Caco-2 (cell line): ENCODE measurements at places on chromosomes 4 and X.

DNA sequence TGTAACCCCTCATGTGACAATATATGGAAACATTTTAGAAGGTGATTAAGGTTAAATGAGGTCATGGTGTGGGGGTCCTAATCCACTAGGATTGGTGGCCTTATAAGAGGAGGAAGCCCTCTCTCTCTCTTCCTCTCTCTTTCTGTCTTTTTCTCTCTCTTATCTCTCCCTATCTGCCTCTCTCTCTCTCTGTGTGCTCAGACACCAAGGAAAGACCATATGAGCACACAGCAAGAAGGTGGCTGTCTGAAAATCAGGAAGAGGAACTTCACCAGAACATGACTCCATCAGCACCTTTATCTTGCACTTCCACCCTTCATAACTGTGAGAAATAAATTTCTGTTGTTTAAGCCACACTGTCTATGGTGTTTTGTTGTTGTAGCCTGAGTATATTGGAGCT is 1472.2 kb downstream of the PCDH7 start:
- no peak overlapping the region for H3K4me3 ChIP-seq
- no peaks in the 10 kb centered on the region for H3K36me3 ChIP-seq
- no peak overlapping the region for H3K27ac ChIP-seq
- no peaks in the 10 kb centered on the region for H3K4me1 ChIP-seq
- no peaks in the 10 kb centered on the region for H3K27me3 ChIP-seq

DNA sequence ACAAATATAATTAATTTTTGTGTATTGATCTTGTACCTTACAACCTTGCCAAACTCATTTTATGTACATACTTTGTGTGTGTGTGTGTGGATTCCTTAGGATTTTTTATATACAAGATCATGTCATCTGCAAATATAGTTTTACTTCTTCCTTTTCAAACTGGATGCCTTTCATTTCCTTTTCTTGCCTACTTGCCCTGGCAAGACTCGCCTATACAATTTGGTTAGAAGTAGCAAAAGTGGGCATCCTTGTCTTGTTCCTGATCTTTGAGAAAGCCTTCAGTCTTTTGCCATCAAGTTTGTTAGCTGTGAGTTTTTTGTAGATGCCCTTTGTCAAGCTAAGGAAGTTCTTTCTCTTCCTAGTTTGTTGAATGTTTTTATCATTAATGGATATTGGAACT is 30.5 kb downstream of the RUFY3 start:
- no peaks in the 10 kb centered on the region for H3K4me1 ChIP-seq
- no peak overlapping the region for H3K4me3 ChIP-seq
- no peaks in the 10 kb centered on the region for H3K36me3 ChIP-seq
- H3K27ac ChIP-seq = no peak overlapping the region
- DNase-seq = no peak
- no peaks in the 10 kb centered on the region for H3K27me3 ChIP-seq

DNA sequence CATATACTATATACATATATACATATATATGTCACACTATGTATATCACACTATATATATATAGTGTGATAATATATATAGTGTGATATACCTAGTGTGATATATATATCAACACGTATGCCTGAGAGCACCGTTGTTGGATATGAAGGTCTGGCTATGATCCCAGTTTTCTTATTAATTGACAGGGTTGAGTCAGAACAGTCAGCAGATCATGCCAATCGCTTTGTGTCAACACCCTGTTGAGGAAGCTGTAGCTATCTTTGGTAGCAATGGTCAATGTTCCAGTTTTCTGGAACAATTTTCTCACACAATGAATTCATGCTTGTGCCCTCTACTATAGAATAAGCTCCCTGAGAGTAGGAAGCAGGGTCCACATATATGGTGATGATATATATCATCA is 496.0 kb upstream of the AGA start:
- no peak overlapping the region for H3K27ac ChIP-seq
- no peak for DNase-seq
- no peaks in the 10 kb centered on the region for H3K27me3 ChIP-seq

DNA sequence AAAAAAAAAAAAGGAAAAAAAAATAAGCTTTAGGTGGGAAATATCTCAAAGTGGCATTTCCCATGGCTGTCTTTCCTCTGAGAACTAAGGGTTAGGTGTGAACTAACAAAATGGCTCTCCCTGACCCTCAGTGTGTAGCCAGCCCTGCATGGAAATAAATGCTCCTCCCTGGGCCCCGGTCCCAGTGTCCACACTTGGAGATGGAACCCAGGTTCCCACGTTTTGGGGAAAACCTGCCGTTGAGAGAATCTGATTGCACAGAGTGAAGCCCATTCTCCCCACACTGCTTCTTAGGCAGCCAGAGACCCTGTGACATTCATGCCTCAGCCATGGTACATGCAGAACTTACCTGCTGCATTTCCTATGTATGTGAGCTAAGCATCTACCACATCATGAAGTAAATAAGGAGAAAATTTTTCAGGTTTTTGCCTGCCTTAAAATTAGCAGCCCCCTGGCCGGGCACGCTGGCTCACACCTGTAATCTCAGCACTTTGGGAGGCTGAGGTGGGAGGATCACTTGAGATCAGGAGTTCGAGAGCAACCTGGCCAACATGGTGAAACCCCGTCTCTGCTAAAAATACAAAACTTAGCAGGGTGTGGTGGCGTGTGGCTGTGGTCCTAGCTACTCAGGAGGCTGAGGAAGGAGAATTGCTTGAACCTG is 34.5 kb downstream of the HTT-AS start:
- no peak overlapping the region for H3K4me3 ChIP-seq
- no peaks in the 10 kb centered on the region for H3K36me3 ChIP-seq
- H3K27me3 ChIP-seq = no peaks in the 10 kb centered on the region
- no peak for DNase-seq
- H3K27ac ChIP-seq = no peak overlapping the region

- H3K27ac ChIP-seq = no peak overlapping the region
- no peaks in the 10 kb centered on the region for H3K4me1 ChIP-seq
- DNase-seq = peak; percentile 43
- no peaks in the 10 kb centered on the region for H3K27me3 ChIP-seq
- H3K4me3 ChIP-seq = no peak overlapping the region
Measured at GRCh38 chr4:113248320-113248719, 198.9 kb downstream of the ANK2 start.
